PC-3 (cell line): ENCODE measurements at places on chromosomes 2 and 18.

DNA sequence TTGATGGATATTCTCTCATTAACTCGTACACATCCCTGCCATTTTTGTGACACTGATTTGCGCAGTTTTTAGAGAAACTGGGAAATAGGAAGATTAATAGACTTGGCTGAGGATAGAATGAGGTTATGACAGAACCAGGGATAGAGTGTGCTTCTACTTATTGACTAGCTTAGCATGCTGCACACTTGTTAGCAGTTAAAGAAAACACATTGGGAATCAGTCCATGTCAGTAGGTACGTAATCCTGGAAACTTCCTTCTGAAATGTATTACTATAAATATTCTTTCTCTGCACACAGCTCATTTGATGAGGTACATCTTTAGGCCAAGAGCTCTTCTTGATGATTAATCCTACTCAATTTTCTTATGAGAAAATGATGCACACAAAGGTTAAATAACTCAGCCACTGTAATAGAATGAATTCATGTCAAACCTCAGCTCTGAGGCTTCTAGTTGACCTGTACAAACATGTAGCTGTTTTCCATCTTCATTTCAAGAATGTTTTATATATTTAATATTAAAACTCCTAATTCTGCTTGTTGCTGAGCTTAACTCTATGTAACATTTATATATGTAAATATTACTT, 12.3 kb upstream of the CPS1 start:
- DNase-seq: no peak

- DNase-seq: peak; percentile 68
Observed at GRCh38 chr18:2905854-2906703, 59.3 kb downstream of the EMILIN2 start.

- DNase-seq: no peak
Observed at GRCh38 chr2:120219766-120220165, 3.4 kb downstream of the TMEM185B start.

DNA sequence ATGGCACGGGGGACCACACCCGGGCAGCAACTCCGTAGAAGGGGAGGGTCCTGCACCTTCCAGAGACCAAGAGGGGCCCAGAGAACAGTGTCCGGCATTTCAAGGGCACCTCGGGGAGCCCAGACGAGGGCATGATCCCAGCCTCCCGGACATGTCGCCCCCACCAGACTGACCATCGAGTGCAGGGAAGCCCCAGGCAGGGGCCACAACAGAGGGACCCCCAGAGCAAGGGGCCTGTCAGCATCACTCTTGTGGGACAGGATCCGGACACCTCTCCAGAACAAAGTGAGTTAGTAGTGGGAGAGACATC, 50.4 kb upstream of the CTDP1 start:
- DNase-seq: no peak

DNA sequence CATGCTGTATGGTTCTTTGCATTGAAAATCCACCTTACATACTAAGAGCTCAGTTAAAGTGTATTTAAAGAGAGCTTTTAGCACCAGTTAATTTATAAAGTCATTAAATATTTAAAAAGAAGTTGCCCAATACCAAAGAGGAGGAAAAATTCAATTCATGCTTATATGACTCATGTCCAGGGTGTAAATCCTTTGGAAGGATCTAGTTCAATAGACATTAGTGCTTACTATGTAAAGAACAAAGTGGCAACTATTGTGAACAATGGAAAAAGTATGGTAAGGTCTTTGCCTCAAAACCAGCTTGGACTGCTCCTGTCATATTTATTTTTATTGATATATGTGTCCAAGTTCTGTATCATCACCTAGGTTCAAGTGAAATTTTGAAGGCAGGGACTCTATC, 90.5 kb downstream of the SCN9A start:
- no peak for DNase-seq

DNA sequence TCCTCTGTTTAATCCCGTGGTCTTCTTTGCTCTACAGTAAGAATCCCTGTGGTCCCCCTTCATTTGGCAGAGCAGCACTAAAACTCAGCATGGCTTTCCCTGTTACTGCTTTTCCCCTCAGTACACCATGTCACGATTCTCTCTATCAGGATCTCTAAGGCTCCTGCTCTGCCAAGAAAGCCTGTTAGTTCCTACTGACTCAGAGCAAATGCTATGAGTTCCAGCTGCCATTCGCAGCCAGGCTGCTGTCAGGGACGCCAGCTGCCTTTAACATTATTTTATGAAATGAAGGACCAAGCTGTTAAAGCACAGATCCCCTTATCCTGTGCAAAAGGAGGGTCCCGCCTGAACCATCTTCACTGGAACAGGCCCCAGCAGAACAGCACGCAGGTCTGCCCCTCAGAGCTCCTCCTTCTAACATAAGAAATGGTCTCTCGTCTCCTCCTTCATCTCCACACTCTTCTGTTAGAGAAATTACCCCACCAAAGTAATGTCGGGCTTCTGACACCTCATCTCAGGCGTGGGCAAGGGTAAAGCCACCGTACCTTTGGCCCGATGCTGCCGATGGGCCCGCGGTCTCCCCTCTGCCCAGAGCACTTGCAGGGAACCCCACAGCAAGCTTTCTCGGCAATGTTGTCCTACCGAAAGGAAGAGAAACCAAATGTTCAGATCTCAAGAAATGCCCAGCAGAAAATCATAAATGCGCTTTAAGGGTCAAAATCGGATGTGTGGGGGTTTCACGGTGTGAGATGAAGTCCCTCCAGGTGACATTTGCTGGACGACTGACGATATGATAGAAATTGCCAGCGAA, 52.6 kb downstream of the COL6A3 start:
- DNase-seq: no peak

DNA sequence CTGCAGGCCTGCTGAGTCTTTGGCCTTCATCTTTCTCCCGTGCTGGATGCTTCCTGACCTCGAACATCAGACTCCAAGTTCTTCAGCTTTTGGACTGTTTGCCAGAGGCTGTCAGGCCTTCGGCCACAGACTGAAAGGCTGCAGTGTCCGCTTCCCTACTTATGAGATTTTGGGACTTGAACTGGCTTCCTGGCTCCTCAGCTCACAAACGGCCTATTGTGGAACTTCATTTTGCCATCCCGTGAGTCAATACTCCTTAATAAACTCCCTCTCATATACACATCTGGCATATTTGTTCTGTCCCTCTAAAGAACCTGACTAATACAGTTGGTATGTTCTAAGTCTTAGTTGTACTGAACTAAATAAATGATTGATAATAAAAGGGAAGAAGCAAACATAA, 702.8 kb upstream of the LINC00305 start:
- DNase-seq: peak; percentile 79

DNA sequence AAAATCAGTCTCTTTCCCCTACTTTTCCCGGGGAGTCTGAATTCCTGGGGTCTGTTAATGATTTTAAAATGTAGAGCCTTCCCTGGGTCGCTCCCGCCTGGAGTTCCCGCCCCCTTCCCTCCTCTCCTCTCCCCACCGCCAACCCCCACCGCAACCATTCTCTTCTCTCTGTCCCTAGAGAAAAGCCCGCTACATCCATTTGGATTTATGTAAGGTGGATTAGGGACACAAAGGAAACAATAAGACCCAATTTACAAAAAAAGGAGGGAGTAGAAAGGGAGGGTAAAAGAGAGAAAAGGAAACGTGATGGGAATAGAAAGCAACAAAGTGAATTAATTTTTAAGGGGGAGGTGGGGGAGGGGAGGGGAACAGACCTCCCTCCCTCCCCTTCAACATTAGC, 2.2 kb downstream of the EPHA4 start:
- no peak for DNase-seq

DNA sequence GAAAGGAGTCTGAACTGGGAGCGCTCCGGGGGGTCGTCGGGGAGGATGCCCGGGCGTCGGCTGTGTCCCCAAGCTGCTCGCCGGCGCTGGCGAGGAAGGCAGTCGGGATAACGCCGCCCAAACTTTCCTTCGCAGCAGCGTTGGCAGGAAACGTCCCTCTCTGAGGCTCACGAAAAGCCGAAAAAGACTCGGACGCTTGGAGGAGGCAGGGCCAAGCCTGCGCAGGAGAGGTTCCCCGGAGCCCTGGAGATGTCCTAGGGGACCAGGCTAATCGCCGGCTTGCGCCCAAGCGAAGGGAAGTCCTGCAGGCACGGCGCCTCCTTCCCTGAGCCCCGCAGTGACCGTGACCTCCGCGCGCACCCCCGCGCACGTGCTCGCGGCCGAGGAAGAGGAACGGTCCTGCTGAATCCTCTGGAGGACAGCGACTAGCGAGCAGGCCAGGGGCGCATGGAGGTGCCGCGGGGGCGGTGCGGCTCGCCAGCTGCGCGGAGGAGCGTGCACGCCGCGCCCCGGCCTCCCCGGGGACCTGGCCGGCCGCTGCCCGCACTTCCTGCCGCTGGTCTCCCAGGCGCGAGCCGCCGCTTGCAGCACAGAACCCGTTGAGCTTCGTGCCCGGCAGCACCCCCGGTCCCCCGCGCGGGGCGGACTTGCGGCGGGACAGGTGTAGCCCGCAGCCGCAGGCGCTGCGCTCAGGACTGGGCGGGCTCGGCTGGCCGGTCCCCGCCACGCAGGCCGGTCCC, at the start of gene SH3RF3:
Gene SH3RF3, plus strand, starts transcription at position 590 of the 740 bp plus-strand sequence.
- DNase-seq: peak; percentile 50

- no peak for DNase-seq
Observed at GRCh38 chr2:227717687-227718567, at the start of gene SLC19A3. Gene SLC19A3, minus strand, starts transcription at chr2:227718028. Its CDS starts 15,710 bp downstream, at chr2:227702318.

DNA sequence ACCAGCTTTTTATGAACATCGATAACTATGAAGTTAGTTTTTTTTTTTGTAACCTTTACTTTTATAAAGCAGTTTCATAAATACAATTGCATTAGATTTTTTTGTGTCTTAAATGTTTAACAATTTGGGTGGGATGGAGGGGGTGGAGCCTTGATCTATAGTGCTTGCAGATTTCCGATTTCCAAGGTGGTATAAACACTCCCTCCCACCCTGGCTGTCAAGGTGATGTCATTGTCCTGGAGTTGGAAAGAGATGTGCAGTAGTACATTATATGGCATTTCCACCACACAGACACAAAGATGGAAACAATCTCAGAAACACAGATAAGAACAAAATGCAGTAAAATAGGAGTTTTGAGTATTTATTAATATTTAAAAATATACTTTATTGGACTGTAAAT, 114.4 kb downstream of the TTN start:
- no peak for DNase-seq

GRCh38 chr2:216903470-216903869, 43.6 kb upstream of the TNP1 start:
- no peak for DNase-seq

GRCh38 chr18:47981830-47982229, 51.4 kb upstream of the SMAD2 start:
- no peak for DNase-seq

DNA sequence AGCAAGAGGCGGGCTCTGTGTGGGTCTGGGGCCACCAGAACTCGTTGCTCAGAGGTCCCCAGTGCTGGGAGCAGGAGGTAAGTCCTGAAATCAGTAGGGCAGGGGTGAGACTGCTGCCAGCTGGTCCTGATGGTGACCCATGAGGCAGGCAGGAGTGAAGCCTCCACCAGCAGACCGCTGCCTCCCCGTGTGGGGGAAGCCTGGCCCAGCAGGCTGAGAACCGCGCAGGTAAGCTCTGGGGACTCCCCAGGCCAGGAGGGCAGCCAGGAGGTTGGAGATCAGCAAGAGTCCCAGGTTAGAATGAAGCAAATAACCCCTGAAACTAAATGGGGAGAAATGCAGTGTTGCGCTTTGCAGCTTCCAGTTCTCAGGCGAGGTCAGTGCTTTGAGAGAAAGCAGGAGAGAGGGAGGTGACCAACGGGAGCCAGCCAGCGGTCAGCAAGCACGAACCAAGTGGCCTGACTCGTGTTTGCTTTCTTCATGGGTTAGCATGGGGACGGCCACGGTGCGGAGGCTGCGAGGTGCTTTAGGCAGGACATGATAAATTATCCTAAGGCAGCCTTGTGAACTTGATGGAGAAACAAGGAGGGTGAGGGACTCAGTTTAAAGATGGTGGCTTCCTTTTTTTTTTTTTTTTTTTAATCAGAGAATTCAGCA, 26.2 kb downstream of the INHBB start:
- no peak for DNase-seq

DNA sequence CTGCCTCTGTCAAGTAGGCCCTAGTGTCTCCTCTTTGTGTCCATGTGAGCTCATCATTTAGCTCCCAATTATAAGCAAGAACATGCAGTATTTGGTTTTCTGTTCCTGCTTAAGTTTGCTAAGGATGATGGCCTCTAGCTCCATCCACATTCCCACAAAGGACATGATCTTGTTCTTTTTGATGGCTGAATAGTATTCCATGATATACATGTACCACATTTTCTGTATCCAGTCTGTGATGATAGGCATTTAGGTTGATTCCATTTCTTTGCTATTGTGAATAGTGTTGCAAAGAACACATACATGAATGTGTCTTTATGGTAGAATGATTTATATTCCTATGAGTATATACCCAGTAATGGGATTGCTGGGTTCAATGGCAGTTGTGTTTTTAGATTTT, 263.2 kb downstream of the PARD3B start:
- DNase-seq: no peak

GRCh38 chr18:10487154-10487553, 32.7 kb downstream of the APCDD1 start:
- no peak for DNase-seq

GRCh38 chr2:28449126-28449487, 46.8 kb upstream of the PLB1 start:
- DNase-seq: no peak
